ENCODE measurements at places on chromosomes 16 and 17. TPM values are rescaled to one million over a fixed set of nuclear protein-coding genes. Genes with fewer than 3 reads are reported as not detected.

The TNP2 gene
- total RNA-seq, result not detected

The SDR42E2 gene
- total RNA-seq, result not detected

The C16orf82 gene
- total RNA-seq, result not detected

The FAM117A gene
- total RNA-seq, result 3.3 TPM

The SCRN2 gene
- total RNA-seq, result 22.3 TPM

The GRIN2C gene
- 0.50 TPM for total RNA-seq

The PRCD gene
- 4.3 TPM for total RNA-seq

The SDK2 gene
- total RNA-seq, result under 0.01 TPM

GRCh38 chr16:2734844-2735515 lies 15.0 kb upstream of the PRSS27 start:
- H3K4me1 ChIP-seq, result no peaks in the 10 kb centered on the region
- H3K27me3 ChIP-seq, result no peaks in the 10 kb centered on the region
- no peak overlapping the region for H3K4me3 ChIP-seq
- no peaks in the 10 kb centered on the region for H3K36me3 ChIP-seq
- no peak overlapping the region for H3K27ac ChIP-seq

- H3K36me3 ChIP-seq, result no peaks in the 10 kb centered on the region
- H3K27ac ChIP-seq, result no peak overlapping the region
- H3K4me1 ChIP-seq, result no peaks in the 10 kb centered on the region
- DNase-seq, result no peak
- H3K4me3 ChIP-seq, result no peak overlapping the region
These were observed 107.4 kb upstream of the CES5A start for GRCh38 chr16:55982597-55982996.

- peaks cover 10% of the 10 kb centered on the region for H3K4me1 ChIP-seq
- no peak for DNase-seq
- no peaks in the 10 kb centered on the region for H3K27me3 ChIP-seq
- H3K4me3 ChIP-seq, result no peak overlapping the region
- peak overlapping the region; percentile 46 for H3K27ac ChIP-seq
These were observed 33.1 kb upstream of the PITPNM3 start for GRCh38 chr17:6589266-6589946.

- peaks cover 4% of the 10 kb centered on the region for H3K4me1 ChIP-seq
- H3K36me3 ChIP-seq, result no peaks in the 10 kb centered on the region
- H3K4me3 ChIP-seq, result no peak overlapping the region
- no peak overlapping the region for H3K27ac ChIP-seq
- H3K27me3 ChIP-seq, result no peaks in the 10 kb centered on the region
- no peak for DNase-seq
These were observed 29.3 kb upstream of the KDM8 start for GRCh38 chr16:27174007-27174406.

GRCh38 chr17:81702934-81703746 lies at the start of gene MRPL12:
Gene MRPL12 (plus strand): TSS chr17:81703367. CDS start chr17:81703502, 135 bp downstream.
- peaks cover 17% of the 10 kb centered on the region for H3K4me1 ChIP-seq
- peaks cover 34% of the 10 kb centered on the region for H3K36me3 ChIP-seq
- DNase-seq, result peak; percentile 87

DNA sequence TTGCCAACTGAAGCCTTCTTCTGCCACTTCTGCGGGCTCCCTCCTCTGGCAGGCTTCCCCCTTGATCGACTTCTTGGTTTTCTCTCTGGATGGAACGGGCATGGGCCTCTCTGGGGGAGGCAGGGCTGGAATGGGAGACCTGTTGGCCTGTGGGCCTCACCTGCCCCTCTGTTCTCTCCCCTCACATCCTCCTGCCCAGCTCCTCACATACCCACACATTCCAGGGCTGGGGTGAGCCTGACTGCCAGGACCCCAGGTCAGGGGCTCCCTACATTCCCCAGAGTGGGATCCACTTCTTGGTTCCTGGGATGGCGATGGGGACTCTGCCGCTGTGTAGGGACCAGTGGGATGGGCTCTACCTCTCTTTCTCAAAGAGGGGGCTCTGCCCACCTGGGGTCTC lies 6.5 kb upstream of the LASP1NB start:
- peaks cover 20% of the 10 kb centered on the region for H3K4me1 ChIP-seq
- no peaks in the 10 kb centered on the region for H3K27me3 ChIP-seq
- H3K27ac ChIP-seq, result no peak overlapping the region
- H3K36me3 ChIP-seq, result peaks cover 42% of the 10 kb centered on the region
- no peak overlapping the region for H3K4me3 ChIP-seq
- DNase-seq, result no peak

- DNase-seq, result no peak
- no peak overlapping the region for H3K27ac ChIP-seq
- no peaks in the 10 kb centered on the region for H3K36me3 ChIP-seq
- no peaks in the 10 kb centered on the region for H3K27me3 ChIP-seq
- no peaks in the 10 kb centered on the region for H3K4me1 ChIP-seq
These were observed 466.2 kb downstream of the MAF start for GRCh38 chr16:79134300-79134699.

GRCh38 chr17:81722184-81723120 lies 10.4 kb downstream of the SLC25A10 start:
- peaks cover 3% of the 10 kb centered on the region for H3K36me3 ChIP-seq
- DNase-seq, result peak; percentile 50
- H3K27ac ChIP-seq, result no peak overlapping the region
- no peaks in the 10 kb centered on the region for H3K27me3 ChIP-seq

GRCh38 chr16:72256398-72257066 lies 84.6 kb upstream of the PMFBP1 start:
- DNase-seq, result peak; percentile 82
- H3K36me3 ChIP-seq, result no peaks in the 10 kb centered on the region
- H3K27ac ChIP-seq, result peak overlapping the region; percentile 67
- no peak overlapping the region for H3K4me3 ChIP-seq
- H3K4me1 ChIP-seq, result peaks cover 8% of the 10 kb centered on the region

DNA sequence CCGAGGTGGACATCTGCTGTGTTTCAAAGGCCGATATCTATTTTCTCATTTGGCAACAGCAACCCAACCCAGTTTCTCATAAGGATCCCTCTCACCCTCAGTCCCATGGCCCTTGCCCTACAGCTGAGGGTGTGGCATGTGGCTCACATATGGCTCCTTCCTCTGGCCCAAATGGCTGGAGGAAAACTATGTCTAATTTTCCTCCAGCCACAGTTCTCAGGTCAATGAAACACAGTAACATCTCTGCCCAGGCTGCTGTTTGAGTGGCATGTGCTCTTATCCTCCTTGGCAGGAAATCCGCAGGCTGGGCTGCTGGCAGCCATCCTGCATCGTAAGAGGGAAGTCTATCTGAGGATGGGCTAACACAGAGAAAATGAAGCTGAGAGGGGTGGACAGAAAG lies 24.1 kb downstream of the SERPINF1 start:
- H3K27me3 ChIP-seq, result no peaks in the 10 kb centered on the region
- peaks cover 6% of the 10 kb centered on the region for H3K36me3 ChIP-seq

GRCh38 chr17:68522266-68522665 lies 10.0 kb downstream of the PRKAR1A start:
- H3K27me3 ChIP-seq, result no peaks in the 10 kb centered on the region
- no peak overlapping the region for H3K27ac ChIP-seq
- peaks cover 8% of the 10 kb centered on the region for H3K36me3 ChIP-seq
- no peaks in the 10 kb centered on the region for H3K4me1 ChIP-seq
- no peak overlapping the region for H3K4me3 ChIP-seq

DNA sequence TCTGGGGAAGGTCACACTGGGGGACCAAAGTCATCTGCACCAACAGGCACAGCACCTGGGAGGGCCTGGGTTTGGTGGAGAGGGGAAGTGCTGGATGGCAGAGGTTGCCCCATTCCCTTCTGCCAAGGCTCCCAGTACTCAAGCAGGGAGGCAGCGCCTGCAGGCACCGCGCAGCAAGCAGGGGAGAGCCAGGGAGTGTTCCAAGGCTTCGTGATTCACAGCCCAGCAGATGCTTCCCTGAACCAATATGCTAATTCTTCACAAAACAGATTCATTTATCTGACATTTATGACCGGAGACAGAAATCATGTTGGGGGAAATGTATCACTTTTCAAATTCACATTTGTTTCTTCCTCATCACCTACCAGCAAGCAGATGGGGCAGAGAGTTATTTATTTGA lies 13.4 kb upstream of the CDH5 start:
- H3K27ac ChIP-seq, result no peak overlapping the region
- no peak for DNase-seq
- no peak overlapping the region for H3K4me3 ChIP-seq
- H3K4me1 ChIP-seq, result no peaks in the 10 kb centered on the region
- no peaks in the 10 kb centered on the region for H3K36me3 ChIP-seq
- H3K27me3 ChIP-seq, result no peaks in the 10 kb centered on the region

GRCh38 chr17:54307351-54307750 lies 484.6 kb downstream of the KIF2B start:
- peak; percentile 1 for DNase-seq
- no peak overlapping the region for H3K27ac ChIP-seq
- no peaks in the 10 kb centered on the region for H3K36me3 ChIP-seq
- H3K27me3 ChIP-seq, result no peaks in the 10 kb centered on the region
- H3K4me3 ChIP-seq, result no peak overlapping the region
- H3K4me1 ChIP-seq, result no peaks in the 10 kb centered on the region

GRCh38 chr17:38451840-38452529 lies 23.7 kb downstream of the ARHGAP23 start:
- H3K27me3 ChIP-seq, result no peaks in the 10 kb centered on the region
- peak overlapping the region; percentile 46 for H3K4me3 ChIP-seq
- H3K4me1 ChIP-seq, result peaks cover 47% of the 10 kb centered on the region
- H3K27ac ChIP-seq, result peak overlapping the region; percentile 98

GRCh38 chr16:22721511-22722100 lies 92.4 kb upstream of the HS3ST2 start:
- H3K36me3 ChIP-seq, result no peaks in the 10 kb centered on the region
- no peak overlapping the region for H3K27ac ChIP-seq
- H3K27me3 ChIP-seq, result no peaks in the 10 kb centered on the region
- no peaks in the 10 kb centered on the region for H3K4me1 ChIP-seq

GRCh38 chr17:77424585-77425344 lies 284.0 kb downstream of the SEC14L1 start:
- peak overlapping the region; percentile 96 for H3K27ac ChIP-seq
- DNase-seq, result peak; percentile 95
- H3K27me3 ChIP-seq, result no peaks in the 10 kb centered on the region
- H3K36me3 ChIP-seq, result peaks cover 6% of the 10 kb centered on the region

GRCh38 chr17:50620858-50621257 lies 13.8 kb upstream of the ABCC3 start:
- no peak overlapping the region for H3K4me3 ChIP-seq
- no peaks in the 10 kb centered on the region for H3K36me3 ChIP-seq
- H3K4me1 ChIP-seq, result peaks cover 2% of the 10 kb centered on the region
- H3K27me3 ChIP-seq, result no peaks in the 10 kb centered on the region

DNA sequence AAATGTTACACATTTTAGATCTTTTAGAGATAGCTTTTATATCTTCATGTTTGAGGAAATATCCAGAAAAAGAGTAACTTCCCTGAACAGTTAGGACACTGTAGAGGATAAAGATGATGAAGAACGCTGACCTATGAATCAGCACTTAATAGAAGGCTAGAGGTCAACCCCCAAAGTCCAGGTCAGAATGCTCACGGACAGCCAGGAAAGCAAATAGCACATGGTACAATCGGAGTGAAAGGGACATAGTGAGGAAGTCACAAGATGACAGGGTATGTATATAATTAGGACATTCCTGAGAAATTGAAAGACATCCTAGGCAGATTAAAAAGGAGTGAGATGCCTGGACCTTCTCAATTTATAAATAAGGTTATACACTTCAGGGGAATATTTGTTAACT lies 55.1 kb upstream of the CNTNAP4 start:
- no peaks in the 10 kb centered on the region for H3K4me1 ChIP-seq
- no peak for DNase-seq
- H3K27ac ChIP-seq, result no peak overlapping the region

DNA sequence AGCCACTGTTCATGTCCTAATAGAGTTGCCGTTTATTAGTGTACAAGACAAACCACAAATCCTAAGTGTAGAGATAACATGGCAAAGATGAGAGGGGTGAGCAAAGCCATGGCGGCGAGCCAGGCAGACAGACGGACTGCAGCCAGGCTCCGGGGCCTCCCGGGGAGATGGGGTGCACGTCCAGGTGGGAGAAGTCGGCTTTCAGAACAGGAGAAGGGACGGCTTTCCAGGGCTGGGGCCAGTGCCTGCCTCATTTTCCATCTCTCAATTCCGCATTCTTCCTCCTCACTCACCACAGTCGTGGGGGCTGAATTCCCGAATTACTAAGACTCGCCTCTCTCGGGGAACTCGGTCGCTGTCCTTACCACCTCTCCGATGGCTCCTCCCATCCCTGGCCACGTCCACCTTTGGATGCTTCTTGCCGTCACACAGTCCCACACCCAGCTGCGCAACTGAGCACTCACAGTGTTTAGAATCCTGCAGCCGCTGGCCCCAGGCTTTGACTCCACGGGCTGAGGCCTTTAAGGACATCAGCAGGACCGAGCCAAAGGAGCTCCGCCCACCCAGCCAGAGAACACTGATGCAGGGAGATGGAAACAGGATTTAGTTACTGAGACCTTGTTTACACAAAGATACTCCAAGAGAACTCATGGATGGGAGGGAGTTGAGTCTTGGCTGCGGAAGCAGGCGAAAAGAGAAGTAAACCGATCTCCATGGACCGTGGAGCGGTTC lies 59.7 kb downstream of the RNF112 start:
- peak overlapping the region; percentile 28 for H3K4me3 ChIP-seq
- H3K4me1 ChIP-seq, result peaks cover 2% of the 10 kb centered on the region
- DNase-seq, result no peak
- H3K36me3 ChIP-seq, result no peaks in the 10 kb centered on the region

DNA sequence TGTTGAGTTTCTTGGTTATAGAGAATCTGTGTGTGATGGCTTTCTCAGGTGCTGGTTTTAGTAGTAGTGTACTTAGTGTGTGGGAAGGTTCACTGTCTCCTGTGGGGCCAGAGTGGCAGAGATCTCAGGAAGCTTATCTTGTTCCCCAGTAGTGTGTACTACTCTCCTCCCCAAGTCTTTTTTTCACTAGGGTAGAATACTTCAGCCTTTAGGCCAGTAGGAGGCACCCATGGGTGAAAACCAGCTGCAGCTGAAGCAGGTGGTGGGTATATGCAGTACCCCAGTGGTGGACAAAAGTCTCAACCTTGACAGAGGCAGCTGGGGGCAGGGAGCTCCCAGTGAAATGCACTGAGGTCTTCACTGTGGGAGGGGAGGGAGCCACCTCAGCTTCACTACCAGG lies 109.9 kb downstream of the PHKB start:
- H3K4me3 ChIP-seq, result no peak overlapping the region
- no peaks in the 10 kb centered on the region for H3K36me3 ChIP-seq
- no peak overlapping the region for H3K27ac ChIP-seq
- H3K4me1 ChIP-seq, result peaks cover 2% of the 10 kb centered on the region
- no peak for DNase-seq
- H3K27me3 ChIP-seq, result no peaks in the 10 kb centered on the region

DNA sequence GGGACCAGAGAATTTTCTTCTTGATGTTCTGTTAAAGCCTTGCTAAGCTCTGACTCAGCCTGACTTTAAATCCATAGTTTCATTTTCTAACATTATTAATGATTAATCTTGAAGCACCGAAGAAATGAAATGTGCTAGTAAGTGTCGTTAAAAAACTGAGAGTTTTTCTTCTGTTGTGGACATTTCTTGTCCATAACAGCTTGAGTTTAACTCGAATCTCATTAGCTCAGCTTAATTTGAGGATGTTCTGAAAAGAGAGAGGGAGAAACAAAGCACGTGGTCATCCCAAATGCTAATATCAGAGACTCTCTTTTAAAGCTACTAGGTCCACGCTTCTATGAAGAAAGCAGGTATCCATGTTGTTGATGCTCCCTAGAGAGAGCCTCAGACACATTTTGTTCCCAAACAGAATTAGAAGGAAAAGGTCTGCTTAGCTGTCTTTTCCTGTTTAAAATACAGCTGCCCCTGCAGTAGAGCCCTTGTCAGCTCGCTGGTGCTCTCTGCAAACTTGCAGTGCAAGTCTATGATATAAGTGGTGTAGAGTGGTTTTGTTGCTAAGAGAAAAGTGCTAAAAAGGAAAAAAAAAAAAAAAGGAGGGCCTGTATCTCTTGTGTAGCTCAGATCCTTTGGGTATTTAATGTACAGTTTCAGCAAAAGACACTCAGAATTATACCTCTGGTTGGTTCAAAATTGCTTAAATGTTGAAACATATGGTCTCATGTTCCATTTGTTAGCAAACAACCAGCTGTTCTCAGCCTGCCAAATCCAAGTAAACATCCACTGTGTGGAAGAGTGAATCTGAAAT lies 191.1 kb upstream of the TBX2 start:
- peaks cover 9% of the 10 kb centered on the region for H3K4me1 ChIP-seq
- peak overlapping the region; percentile 75 for H3K27ac ChIP-seq
- H3K36me3 ChIP-seq, result no peaks in the 10 kb centered on the region
- peak overlapping the region; percentile 15 for H3K4me3 ChIP-seq

All from fibroblast of lung (primary cell).